ENCODE measurements at places on chromosomes 2 and 18.

DNA sequence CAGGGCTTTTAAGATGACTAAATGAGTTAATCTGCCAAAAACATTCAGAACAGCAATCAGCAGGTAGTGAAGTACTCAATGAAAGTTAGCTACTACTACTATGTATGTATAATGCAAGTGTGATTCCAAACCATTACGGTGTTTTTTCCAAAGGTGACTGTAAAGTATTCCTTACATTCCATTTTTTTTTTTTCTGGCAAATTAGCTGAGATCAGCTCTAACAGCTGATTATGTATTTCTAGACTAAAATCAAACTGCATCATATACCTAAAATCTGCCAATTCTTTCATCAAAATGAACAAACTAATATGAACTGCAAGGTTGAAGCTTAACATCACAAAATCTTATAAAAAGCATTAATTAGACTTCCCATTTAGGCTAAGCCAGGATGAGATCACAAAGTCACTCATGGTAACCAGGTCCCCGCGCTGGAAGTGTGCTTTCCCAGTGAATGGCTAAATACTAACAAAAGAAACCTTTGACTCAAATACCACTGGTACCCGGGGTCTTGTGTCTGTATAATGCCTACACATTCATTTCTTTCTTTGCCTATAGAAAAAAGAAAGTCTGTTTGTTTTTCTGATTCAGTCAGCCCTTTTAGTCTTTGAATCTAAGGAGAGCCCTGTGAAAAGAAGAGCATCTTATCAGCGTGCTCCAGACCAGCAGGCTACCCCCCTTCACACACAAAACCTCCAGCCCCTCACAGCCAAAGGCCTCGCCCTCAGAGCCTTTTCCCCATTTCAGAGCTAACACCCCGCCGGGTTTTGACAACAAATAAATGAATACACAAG lies 88.3 kb downstream of the RBMS1 start:
- DNase-seq: no peak

GRCh38 chr2:20182241-20182931 lies 42.5 kb downstream of the SDC1 start:
- no peak for DNase-seq

DNA sequence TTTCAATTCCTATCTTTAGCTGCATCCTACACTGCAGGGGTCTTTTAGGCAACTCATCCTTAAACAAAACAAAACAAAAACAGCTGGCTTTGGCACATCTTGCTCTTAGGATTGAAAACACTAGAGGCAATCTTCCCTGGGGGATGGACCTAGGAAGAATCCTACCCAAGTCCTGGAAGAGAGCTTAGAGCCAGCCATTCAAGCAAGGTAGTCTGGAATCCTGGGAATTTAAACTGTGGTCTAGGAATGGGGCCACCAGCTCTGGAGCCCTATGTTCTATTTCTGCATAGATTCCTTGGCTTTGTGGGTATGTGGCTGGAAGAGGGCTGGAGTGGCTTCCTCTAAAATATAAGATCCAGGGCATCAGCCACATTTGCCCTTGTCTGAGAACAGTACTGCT lies 27.7 kb downstream of the MYL1 start:
- DNase-seq: no peak

DNA sequence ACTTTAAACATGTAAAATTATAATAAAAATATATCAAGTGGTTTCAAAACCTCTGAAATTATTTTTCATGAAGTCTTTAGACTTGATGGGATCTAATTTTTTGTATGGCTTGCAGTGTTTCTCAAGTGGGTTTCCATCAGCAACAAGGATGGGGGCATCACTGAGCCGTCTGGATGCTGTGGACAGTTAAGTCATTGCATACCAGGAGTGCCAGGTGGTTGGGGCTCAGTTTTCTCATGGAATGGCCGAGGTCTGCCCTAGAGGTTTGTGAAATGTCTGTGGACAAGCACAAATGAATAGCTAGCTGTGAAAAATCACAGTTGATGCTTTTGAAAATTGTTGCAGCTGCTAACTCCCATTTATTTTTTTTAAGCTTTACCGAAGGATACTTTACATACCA lies 1.7 kb downstream of the PRELID3A start:
- DNase-seq: no peak

DNA sequence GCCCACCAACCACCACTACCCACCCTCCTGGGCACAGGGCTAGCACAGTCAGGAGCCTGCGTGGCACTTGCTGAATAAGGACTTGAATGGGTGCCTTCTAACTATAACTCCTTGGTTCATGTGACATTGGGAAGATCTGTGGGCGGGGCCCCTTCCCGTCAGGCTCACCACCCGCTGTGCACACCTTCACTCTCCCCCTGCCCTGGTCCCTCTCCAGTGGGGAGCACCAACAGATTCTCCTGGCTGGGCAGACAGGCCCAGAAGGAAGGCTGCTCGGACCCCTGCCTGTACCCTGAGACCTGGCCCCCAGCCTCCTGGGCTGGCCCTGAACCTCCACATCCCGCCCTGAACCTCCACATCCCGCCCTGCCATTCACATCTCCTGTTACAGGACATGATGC lies 33.4 kb upstream of the POMC start:
- DNase-seq: no peak

GRCh38 chr2:235453605-235454151 lies 40.2 kb upstream of the AGAP1 start:
- DNase-seq: no peak

DNA sequence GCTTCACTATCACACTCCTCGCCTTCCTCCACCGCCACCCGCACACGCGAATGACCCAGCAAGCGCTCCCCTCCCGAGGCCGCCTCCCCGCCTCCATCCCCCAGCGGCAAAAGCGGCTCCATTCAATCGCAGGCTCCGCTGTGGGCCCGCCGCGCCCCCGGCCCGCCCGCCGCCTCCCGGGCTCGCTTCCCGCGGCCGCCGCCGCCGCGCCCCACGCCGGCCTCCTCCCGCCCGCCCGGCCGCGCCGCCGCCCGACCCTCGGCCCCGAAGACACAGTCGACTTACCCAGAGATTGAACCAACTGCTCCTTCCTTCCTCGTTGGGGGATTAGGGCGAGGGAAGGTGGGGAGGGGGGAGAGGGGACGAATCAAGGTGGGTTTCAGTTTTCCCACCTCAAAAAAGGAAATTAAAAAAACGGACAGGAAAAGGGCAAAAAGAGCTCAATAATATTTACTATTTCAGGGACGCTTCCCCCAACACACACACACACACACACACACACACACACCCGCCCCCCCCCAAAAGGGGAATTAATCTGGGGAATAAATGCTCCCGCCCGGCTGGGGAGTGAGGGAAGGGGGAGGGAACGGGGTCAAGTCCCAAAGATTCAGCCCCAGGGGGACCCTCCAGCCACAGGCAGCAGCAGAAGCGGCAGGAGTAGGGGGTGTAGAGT lies 743 bp downstream of the XPO1 start:
- DNase-seq: peak; percentile 42

- DNase-seq: no peak
Observed at GRCh38 chr18:51988277-51988676, 351.7 kb upstream of the DCC start.

- no peak for DNase-seq
Observed at GRCh38 chr2:64501946-64502345, 22.2 kb upstream of the AFTPH start.

DNA sequence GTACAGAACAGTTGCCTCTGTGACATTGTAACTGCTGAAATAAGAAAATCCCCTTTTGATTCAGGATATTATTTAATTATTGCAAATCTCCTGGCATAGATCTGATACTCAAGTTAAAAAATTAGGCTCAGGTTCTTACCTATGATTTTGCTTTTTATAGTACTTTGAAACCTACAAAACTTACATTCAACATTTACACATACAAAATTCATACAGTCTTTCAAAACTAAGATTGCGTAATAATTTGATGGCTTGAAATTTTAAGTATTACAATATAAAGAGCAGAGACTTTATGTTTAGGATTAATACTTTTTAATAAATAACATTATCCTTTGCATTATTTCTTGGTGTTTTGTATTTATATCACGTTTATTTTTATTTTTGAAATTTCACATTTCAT lies 291.1 kb downstream of the CCDC102B start:
- DNase-seq: no peak

DNA sequence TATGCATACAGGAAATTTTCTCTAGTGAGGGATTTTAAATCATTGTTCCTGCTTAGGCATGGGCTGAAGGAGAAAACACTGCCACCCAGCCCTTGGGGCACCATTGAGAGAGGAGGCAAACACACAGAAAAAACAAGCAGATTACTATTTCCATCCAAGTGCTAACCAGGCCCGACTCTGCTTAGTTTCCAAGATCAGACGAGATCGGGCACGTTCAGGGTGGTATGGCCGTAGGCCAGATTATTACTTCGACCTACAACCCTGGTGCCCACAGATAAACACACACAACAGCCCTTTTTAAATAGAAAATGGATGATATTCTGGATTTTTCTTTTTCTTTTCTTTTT lies 45.4 kb upstream of the RHOB start:
- no peak for DNase-seq

- no peak for DNase-seq
Observed at GRCh38 chr2:23445450-23445868, 60.5 kb downstream of the KLHL29 start.

GRCh38 chr18:9613550-9614400 lies 584 bp downstream of the PPP4R1 start:
- peak; percentile 15 for DNase-seq

DNA sequence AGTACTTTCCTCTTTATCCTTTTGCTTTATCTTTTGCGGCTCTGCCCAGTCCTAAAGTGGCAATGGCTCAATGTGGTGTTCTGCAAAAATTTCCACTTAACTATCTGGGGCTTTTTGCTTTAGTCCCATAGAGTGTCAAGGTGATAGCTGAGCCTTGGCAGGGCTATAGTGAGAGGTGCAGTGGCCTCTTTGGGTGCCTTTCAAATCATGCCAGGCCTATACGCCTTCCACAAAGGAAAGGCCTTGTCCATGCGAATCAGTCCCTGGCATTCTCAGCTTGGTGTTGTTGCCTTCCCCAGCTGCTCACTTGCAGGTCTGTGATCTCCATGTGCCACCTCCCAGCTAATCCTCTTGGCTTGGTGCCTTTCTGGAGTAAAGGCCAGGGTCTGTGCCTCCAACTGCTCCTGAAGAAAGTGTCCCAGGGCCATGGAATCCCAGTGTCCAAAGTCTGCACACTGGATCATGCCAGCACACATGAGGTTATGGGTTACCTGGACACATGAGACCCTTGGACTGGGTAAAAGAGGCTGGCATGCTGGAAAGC lies 26.6 kb downstream of the PAX8 start:
- DNase-seq: no peak
